Kidney (tissue), 22 donors: ENCODE measurements at places on chromosomes 2 and 18. TPM values are rescaled to one million over a fixed set of nuclear protein-coding genes. Genes with fewer than 3 reads are reported as not detected.
A peak's percentile ranks its signal among the peaks of the same experiment; 100 is the strongest.

The ACADL gene
- polyA plus RNA-seq, result 15.7 TPM

The ATP6V1B1 gene
- 400 TPM for polyA plus RNA-seq

The SULT1C4 gene
- 7.1 TPM for polyA plus RNA-seq

The TUBA3D gene
- not detected for polyA plus RNA-seq

The LMAN2L gene
- polyA plus RNA-seq, result 25.3 TPM

The GALNT14 gene
- polyA plus RNA-seq, result 90.3 TPM

GRCh38 chr2:172089005-172089504 lies 3.7 kb downstream of the DLX1 start:
- DNase-seq, result peak; percentile 19

DNA sequence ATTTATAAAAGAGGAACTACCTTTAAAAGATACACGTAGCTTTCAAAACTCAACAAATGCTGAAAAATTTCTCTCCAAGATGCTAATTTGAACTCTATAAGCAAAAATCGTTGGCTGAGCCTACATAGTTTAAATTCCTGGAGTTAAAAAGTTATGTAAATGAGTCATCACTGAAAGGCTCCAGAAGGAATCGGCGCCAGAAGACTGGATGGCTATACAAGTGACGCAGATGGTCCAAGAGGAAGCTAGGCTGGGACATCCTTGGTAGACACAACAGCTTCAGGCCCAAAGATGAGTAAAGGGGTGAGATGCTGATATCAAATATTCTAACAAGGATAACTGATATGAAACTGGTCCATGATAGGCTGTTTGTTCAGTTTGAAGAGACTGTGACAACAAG lies 22.8 kb upstream of the DNAH6 start:
- no peak for DNase-seq

DNA sequence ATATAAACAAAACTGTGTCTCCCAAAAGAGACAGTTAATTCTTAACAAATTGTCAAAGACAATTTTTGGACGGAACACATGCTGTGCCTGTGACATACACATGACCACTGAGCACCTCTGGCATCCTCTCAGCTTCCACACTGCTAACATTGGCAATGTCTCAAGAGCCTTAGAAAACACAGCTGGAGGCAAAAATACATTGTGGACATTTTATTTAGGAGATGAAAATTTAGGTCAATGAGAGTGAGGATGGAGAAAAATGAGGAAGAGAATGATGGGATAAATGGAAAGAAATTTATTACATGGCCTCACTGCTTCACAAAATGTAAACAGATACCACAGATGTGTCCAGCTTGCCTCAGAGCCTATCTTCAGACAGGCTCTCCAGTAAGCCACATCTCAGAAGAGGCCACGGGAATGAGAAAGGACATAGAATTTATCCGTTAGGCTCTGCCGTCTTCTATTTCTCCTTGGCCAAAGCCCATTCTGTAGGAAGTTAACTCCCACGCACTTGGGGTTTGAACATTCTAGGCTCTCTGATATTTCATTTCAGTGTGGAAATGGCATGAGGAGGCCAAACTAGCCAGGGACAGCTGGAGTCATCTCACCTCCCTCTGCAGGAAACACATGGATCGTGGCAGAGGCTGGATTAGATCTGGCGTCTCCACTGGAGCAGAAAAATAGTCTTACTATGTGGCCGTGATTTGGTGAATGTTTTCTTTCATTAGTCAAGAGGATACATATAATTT lies 519.4 kb upstream of the DSEL start:
- DNase-seq, result no peak

DNA sequence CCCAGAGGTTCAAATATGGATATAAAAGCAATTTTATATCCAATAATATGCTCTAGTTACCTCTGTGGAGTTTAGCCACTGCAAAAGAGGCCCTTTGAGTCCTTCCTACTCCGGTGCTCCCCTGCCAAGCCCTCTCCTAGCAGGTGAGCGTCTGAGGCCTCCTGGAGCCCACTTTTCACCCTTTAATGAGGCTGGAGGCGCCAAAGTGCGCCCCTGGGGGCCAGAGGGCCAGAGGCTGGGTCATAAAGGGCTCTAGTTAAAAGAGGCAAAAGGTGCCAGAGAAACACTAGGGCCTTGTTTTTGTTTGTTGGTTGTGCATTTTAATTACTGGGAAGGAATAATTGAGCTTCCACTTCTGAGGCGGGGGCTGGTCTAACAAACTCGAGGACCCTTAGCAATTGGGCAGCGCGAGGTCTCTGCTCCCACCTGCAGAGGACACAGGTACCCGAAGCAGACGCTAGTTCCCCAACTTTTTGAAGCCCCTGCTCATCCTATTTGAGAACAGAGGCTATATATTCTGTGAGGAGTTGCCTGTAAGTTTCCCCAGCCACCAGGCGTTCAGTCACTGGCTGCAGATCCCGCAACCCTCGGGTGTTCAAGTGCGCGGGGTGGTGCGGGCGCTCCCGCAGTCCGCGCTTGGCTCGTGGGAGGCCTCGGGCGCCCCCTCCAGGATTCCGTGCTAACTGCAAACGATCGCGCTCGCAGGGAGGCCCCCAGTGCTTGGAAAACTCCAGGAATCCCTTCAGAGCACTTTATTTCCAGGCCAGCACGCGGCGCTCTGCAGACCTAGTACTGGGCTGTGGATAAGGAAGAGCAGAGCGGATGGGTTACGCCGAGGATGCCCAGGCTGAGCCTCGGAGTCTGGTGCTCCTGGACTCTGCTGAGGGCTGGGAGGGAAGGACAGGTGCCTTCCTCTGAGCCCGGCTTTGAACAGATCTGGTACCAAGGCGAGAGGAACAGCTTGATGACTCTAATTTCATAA lies 14.1 kb downstream of the MSGN1 start:
- DNase-seq, result peak; percentile 93

DNA sequence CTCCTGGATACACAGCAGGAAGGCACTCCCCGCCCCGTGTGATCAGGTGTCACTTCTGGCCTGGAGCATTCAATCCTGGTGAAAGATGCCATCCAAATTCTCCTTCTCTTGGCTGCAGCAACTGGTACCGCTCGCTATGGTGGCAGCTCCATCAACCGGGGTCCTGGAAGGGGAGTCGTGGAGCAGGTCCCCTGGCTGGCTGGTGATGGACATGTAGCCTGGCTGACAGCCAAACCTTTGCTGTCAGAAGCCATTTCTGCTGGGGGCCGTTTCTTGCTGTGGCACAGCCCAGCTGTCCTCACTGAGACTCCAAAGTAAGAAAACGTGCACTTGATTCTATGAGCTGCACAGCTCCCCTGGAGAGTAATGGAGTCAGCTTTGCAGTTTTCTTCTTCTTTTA lies 7.1 kb upstream of the CYS1 start:
- no peak for DNase-seq

DNA sequence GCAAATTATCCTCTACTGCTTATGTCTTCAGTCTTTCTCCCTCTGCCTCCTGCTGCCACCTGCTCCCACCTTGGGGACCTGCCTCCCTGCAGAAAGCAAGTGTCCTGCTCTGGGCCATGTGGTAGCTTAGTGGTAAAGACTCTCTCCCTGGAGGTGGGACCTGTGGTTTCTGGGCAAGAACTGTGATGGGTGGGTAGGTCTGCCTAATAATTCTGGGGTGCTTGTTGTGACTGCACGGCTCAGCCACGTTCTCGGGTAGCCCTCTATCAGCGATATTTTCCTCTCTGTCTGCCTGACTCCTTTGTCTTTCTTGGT lies 16.4 kb upstream of the CD28 start:
- no peak for DNase-seq

DNA sequence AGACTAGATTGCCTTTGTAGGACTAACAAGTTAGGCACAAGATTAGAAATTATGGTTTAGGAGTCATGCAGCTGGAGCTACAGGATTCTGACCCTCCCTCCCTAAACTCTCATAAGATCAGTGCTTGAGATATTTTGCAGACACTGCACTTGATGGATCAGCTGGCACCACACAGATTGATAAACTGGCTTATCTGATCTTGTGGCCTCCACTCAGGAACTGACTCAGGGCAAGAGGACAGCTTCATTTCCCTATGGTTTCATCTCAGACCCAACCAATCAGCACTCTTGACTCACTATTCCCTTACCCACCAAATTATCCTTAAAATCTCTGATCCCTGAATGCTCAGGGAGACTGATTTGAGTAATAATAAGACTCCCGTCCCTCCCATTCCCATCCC lies 152.3 kb downstream of the DIS3L2 start:
- no peak for DNase-seq

DNA sequence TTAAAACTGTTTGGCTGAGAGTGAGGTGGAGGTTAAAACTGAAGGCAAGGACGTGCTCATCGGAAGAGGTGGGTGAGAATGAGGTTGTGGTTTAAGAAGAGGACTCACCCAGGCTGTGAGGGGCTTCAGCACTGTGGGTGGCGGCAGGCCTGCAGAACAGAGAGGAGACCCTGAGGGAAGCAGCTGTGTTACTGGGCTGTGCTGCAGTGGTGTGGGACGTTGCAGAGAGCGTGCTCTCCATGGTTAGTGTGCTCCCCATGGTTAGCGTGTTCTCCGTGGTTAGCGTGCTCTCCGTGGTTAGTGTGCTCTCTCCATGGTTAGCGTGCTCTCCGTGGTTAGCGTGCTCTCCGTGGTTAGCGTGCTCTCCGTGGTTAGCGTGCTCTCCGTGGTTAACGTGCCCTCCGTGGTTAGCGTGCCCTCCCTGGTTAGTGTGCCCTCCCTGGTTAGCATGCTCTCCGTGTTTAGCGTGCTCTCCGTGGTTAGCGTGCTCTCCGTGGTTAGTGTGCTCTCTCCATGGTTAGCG lies 68.5 kb upstream of the NFATC1 start:
- no peak for DNase-seq

GRCh38 chr18:45916302-45916701 lies 50.8 kb downstream of the EPG5 start:
- no peak for DNase-seq

GRCh38 chr2:57084697-57085281 lies 901.0 kb downstream of the CCDC85A start:
- DNase-seq, result peak; percentile 76

GRCh38 chr2:10400002-10400401 lies 48.1 kb downstream of the ODC1 start:
- no peak for DNase-seq

- no peak for DNase-seq
Observed at GRCh38 chr2:17934721-17935120, 56.3 kb downstream of the KCNS3 start.
